ENCODE measurements at places on chromosomes 16 and 17.

DNA sequence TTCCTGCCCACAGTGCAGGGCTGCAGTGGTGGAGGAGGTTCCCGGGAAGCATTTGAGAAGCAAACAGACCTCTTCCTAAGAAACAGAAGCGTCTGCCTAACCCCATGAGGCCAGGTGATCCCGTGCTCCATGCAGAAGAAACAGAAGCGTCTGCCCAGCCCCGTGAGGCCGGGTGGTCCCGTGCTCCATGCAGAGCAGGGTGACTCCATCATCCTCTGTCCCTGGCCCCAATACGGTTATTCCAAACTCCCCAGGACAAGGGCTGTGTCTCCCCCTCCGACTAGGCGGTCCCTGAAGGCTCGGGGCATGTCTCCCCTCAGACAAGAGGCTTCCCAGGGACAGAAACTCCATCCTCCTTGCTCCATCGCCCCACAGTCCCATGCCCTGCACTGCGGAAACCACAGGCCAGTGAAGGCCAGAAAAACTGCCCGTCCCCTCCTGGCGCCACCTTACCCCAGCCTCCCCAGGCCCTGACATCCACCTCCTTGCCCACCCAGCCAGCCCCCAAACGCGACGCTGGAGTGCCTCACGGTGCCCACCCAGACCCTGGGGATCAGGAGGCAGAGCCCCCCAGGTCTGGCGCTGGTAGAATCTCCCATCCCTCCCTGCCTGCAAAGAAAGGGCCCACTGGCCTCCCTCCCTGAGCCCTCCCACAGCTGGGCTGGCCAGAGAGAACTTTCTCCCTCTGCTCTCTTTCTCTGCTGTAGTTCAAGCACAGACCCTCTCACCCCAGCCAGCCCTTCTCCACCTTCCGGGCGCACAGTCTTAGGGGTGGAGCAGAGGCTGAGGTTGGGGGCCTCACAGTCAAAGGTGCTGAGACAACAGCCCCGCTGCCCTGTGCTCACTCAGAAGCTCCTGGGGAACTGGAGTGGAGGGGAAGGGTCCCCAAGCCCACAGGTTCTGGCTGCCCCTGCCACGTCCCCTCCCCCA lies 30.6 kb upstream of the KRT17 start:
- no peak for DNase-seq

- DNase-seq, result no peak
Observed at GRCh38 chr17:66474258-66474657, 171.8 kb downstream of the PRKCA start.

GRCh38 chr17:58403311-58403710 lies 14.0 kb downstream of the RNF43 start:
- DNase-seq, result no peak

DNA sequence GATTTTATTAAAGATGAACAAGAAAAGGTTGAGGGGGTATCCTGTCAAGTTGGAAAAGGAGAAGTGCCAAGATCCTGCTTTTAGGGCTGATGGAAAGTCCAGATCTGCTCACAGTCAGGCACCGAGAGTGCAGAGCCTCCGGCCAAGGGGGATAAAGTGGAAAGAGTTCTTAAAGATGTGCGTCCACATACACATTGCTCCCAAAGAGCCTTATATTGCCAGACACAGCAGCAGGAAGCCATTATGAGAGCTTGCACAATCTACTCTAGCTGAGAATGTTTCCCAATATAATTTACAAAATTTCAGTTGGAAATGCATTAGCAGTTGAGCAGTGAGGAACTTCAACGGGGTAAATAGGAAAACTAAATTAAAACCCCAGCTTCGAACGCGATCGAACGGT lies 95.6 kb downstream of the SALL1 start:
- DNase-seq, result no peak

- DNase-seq, result no peak
Observed at GRCh38 chr16:21610006-21610544, 10.7 kb downstream of the METTL9 start.

GRCh38 chr17:76599694-76600460 lies 14.2 kb upstream of the ST6GALNAC2 start:
- no peak for DNase-seq

DNA sequence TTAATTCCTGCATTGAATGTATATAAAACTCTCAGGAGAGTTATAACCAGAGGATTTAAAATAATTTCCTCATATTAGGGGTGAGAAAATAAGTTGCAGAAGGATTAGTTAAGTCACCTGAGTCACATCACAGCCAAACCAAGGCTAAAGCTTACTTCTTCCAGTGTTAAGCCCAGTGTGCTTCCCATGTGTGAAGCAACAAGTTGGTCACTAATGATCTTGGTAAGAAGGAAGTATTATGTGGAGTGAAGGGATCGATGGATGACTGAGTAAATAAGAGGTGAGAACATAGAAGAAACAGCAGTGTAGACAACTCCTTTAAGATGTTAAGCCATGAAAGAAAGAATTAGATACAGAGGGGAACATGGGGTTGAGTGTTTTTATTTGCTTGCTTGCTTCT lies 20.6 kb downstream of the ESRP2 start:
- DNase-seq, result no peak

- DNase-seq, result no peak
Observed at GRCh38 chr16:23920899-23921298, 85.1 kb downstream of the PRKCB start.

DNA sequence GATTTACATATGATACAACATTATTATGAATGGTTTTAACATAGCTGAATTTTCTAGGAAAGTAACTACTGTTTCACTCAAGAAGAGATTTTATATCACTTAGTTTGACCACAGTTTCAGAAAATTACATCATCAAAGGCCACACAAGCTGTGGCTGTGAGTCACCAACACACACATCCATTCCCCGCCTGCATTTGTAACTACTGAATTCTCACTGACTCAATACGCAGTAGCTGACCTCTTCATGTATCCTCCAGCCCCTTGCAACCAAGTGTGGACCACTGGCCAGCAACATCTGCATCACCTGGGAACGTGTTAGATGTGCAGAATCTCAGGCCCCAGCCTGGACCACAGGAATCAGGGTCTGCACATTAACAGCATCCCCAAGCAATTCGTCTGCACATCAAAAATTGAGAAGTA lies 197.6 kb downstream of the XYLT1 start:
- peak; percentile 67 for DNase-seq

GRCh38 chr16:65601781-65602180 lies 479.9 kb upstream of the CDH11 start:
- no peak for DNase-seq

- peak; percentile 89 for DNase-seq
Observed at GRCh38 chr17:78421534-78422266, 43.3 kb downstream of the PGS1 start.

GRCh38 chr17:6361733-6362132 lies 73.2 kb downstream of the AIPL1 start:
- peak; percentile 41 for DNase-seq

GRCh38 chr17:78589031-78589675 lies 12.0 kb upstream of the DNAH17 start:
- no peak for DNase-seq

GRCh38 chr17:69706127-69706526 lies 291.6 kb downstream of the MAP2K6 start:
- DNase-seq, result no peak

DNA sequence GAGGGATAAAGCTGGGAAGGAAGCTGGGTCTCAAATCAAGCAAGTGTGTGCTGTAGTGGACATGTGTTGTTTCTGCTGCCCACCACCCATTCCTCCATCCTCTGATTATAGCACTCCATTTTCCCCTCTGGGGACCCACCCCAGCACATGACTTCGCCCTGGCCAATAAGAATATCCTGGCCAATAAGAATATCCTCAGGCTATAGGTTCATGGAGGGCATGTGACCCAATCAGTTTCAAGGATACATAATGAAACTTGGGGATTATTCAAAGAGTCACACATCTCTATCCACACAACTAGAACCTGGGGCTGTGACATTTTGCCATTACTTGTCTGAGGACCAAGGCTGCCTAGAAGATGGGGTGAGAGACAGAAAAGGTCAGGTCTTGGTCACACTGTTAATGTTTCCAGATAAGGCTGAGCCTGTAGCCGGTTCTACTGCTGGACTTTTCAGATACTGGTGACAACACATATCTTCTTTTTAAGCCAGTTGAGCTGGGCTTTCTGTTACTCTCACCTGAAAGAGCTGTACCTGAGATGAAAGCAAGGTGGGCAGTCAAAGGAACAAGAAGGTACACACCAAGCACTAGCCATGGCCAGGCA lies 33.7 kb downstream of the MYO18A start:
- DNase-seq, result no peak

DNA sequence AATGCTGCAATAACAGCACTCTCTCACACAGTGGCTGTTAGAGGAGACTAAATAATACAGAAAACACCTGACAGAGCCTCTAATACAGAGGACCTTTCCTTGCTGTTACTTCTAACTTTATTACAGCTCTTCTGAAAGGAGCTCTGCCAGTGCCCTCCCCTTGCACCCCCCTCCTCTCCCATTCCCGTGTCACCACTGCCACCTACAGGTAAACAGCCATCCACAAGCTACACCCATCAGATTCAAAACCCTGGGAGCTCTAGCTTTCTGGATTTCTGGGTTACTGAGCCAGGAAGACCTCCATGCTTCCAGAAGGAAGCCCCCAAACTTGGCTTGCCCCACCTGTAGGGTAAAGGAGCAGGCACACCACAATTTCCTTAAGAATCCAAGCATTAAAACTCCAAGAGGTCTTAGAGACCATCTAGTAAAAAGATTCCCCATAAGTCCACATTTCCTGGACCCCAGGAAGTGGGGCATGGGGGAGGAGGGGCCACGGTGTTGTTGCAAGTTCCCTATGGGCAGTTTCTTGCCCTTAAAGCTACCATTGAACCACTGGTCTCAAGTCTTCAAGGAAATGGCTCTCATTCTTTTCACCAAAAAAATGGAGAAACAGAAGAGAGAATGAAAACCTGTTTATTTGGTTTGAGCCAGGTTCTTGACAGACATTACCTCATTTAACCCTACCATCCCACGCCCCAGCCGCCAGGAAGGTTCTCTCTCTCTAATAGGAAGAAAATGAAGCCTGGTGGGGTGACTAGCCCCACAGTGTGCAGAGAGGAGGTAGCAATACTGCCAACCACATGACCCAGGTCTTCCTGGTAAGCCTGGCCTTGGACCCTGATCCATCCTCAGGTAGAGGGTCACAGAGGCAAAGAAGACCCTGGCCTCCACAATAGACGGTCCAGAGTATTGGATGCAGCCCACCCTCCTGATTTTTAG lies 52.8 kb downstream of the TOM1L2 start:
- peak; percentile 78 for DNase-seq

DNA sequence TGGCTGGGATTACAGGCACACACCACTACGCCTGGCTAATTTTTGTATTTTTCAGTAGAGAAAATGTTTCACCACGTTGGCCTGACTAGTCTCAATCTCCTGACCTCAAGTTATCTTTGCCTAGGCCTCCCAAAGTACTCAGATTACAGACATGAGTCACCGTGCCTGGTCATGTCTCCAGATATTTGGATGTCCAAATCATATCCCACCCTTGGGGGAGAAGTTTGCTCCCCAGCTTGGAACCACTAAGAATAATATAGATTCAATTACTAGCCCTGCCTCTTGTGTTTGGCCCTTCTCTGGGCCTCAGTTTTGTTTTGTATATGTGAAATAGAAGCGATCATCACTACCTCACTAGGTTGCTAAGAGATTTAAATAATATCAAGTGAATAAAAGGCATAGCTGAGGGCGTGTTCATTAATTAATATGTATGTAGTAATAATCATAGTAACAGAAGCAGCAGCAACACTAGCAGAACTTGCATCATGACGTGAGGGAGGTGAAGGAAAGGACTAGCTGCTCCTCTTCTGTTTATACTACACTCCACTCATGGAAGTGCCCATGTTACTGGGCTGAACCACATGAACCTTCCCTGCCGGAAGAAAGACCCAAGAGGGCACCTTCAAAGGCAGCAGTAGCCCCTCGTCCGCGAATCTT lies 253.6 kb upstream of the XYLT1 start:
- no peak for DNase-seq

DNA sequence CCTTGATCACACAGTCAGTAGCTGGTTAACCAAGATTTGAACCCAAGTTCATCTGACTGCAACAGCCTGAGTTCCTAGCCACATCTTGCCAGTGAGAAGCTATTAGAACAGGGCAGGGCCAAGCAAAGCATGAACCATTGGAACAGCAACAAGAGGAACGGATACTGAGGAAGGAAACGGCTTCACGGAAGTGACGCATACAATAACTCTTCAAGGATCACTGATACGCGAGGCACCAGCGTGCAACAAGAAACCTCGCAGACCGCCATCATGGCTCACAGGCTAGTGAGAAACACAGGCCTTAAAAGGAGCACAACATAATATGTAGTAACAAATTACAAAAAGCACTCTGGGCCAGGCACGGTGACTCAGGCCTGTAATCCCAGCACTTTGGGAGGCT lies 114.9 kb downstream of the CDYL2 start:
- DNase-seq, result no peak
